ENCODE measurements at places on chromosomes 3 and 15.
A peak's percentile ranks its signal among the peaks of the same experiment; 100 is the strongest.

- peak; percentile 60 for DNase-seq
Observed at GRCh38 chr3:46930945-46931403, 45.6 kb downstream of the CCDC12 start.

DNA sequence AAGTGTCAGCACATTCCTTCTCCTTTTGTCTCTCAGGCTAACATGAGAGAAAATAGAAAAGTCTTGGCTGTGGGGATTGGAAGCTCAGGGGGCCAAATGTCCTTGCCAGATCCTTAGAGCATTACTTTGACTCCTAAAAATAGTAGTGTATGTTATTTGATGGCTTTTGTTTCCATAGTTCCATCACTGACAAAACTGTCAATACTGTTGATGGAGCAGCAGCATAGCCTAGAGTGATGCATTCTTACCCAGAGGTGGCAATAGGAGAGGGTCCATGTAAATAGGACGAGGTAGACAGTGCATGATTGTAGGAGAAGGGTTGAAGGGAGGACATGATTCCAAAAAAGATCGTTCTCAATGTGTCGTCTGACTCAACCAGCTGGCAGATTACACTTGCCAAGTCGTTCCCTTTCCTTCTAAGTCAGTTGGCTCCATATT, 282.7 kb upstream of the TPRG1 start:
- peak; percentile 38 for DNase-seq

DNA sequence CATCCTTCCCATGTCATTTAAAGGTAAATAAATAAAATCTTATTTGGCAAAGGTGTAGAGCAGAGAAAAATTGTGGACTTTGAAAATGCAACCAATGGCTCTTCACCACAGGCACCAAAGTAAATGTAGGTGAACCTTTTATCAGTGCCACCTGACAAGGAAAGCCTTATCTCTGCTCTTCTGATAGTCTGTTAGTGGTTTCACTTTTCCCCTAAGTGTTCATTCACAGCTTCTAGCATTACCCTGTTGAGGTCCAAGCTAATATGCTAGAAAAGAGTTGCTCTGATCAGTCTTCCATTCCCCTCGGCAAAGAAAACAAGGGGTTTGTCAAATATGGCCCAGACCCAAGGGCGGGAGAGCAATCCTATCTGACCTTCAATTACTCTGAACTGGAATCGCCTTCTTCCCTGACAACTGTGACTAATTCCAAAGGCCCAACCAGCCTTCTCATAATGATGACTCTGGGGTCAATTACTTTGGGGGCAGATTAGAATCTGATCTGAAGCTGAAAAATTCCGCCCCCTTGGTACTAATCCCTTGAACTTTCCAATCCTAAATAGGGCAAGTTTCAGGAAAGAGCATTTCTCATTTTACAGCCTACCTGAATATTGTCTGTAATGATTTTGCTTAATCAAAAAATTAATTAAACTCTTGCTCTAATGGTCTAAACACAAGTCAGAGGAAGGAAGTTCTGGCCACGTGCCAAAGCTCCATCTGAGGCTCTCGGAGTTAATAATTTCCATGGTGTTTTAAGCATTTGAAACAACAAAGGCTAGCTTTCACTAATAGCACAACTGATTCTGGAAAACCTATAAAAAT, 52.4 kb downstream of the SETMAR start:
- no peak for DNase-seq

DNA sequence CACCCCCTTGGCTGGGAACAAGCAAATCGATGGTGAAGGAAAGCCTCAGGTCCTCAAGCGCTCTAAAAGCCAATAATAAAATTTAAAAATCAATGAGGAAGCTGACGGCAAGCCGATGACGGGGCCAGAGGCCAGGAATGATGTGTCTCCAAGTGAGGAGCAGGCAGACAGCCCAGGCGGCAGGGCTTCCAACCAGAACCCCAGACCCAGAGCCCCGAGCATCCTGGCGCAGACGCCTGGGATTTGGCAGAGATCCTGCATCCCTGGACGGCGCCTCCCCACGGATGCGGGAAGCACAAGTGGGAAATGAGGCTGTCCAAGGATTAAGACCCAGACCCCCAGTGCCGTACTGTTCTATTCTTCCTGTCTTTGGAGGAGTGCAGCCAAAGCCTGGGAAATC, 123.0 kb upstream of the PROK2 start:
- DNase-seq: peak; percentile 57

DNA sequence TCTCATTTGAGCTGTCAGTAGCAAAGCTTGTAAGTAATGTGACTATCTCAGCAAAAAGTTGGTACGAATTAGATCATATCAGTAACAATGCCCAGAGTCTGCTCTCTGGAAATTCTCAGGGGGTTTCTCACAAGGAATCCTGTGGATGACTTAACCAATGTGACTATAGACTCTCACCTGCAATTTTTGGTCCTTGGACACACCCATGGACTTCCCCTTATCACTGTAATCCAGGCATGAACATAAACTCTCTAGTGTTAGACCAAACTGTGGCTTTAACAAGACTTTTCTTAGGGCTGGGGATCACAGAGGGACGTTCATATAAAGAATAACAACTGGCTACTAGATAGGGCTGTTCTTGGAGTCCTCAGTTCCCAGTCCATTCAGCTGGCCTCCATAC, 3.9 kb upstream of the ZNF80 start:
- DNase-seq: no peak

DNA sequence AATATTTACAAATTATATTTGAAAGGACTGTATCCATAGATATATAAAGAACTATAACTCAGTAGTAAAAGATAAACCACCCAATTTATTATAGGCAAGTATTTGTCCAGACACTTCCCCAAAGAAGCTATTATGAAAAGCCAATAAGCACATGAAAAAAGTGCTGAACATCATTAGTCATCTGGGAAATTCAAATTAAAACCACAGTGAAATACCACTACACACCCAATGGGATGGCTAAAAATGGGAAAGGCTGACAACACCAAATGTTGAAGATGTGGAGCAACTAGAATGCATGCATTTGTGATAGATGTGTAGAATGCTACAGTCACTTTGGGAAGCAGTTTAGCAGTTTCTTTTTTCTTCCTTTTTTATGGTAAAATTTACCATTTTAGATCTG, 147.0 kb downstream of the PDE8A start:
- no peak for DNase-seq

GRCh38 chr3:170355738-170356595, 1.5 kb upstream of the SKIL start:
- DNase-seq: no peak

- no peak for DNase-seq
Observed at GRCh38 chr3:2897821-2898220, 212.4 kb downstream of the IL5RA start.

GRCh38 chr15:85489773-85490493, 109.5 kb downstream of the AKAP13 start:
- DNase-seq: no peak

- no peak for DNase-seq
Observed at GRCh38 chr3:71589132-71589531, 5.6 kb upstream of the FOXP1 start.

DNA sequence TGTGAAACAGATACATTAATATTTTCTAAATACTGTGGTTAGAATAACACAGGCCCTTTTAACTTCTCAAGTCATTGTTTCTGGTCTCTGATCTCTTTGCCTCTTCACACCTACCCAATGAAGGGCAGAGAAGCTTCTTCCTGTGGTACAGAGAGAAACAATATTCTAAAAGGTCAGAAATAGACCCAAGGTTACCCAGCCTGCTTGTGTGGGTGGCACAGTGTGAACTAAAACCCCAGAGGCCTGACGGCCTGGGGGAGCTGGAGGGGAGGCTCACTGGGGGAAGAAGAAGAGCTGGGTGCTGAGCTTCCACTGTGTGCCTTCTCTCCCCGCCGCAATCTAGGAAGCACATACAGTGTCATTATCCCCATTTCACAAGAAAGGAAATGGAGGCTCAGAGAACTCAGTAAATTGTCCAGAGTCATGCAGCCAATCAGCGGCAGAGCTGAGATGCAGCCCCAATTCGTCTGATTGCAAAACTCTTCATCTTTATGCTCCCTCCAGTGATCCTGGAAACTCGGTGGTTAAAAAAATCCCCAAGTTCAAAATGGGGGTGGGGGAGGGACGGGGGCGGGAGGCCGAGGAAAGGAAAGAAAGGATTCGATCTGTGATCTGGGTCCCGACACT, 64.1 kb upstream of the HEG1 start:
- DNase-seq: no peak

DNA sequence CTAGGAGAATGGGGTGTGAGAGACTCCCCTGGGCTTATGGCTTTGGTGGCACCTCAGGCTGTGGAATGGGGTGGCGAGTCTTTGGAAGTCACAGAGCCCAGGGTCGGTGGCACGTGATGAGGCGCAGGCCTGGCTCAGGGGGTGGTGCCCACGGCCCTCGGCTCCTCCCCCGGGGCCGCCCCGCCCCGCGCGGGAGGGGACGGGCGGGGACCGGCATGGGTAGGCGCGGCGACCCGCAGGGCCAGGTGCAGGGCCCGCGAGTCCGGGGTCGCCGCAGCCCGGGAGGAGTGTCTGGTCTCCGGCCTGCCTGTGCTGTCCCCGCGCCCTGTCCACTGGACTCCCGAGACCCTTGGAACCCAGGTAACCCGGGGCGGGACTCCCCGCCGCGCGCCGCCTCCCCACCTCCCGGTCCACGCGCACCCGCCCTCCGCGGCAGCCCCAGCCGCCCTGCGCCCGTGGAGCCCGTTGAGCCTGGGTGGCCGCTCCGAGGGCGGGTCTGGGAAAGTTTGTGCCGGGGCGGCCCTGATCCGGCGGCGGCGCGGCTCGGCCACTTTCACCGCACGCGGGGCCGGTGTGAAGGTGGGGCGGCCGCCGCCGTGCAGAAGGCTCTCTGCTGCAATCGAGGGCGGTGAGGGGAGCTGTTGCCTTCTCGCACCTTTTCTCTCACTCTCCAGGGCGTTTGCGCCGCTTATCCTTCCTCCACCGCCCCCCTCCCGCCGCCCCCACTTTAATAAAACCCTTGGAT, at the start of gene PAQR5:
Gene PAQR5 (plus strand): TSS at position 216 of the 745 bp plus-strand sequence. CDS start 61,169 bp downstream, outside the sequence.
- peak; percentile 66 for DNase-seq

- no peak for DNase-seq
Observed at GRCh38 chr3:111769992-111770352, 89.1 kb upstream of the PHLDB2 start.

- DNase-seq: no peak
Observed at GRCh38 chr3:183491109-183491922, 62.9 kb upstream of the MCF2L2 start.

- DNase-seq: no peak
Observed at GRCh38 chr15:59327942-59328341, 44.7 kb downstream of the MYO1E start.

DNA sequence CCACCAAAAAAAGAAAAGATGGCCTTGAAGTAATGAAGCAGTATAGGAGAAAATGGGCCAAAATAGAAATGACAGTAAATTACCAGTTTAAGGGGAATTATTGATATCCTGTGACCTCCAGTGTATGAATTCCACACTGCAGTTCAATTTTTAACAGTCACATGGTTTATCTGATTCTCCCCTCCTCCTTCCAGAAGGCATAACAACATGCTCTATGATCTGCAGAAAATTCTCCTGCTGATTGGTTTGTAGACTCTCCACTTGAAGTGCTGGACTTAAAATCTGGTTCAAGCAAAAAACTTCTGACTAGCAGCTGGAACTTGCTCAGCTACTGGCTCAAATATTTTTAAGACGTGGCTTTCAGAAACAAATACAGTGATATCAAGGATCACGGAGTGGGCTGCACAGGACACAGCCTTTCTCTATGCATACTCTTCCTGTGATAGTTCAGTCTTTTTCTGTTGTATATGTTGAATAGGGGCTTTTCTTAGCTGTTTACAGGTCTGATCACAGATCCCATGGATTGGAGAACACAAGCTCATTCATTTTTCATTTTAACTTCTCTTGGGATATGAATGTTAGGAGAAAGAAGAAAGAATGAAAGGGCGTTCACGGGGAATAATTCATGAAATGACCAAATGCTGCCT, 211.5 kb downstream of the LSAMP start:
- DNase-seq: no peak

DNA sequence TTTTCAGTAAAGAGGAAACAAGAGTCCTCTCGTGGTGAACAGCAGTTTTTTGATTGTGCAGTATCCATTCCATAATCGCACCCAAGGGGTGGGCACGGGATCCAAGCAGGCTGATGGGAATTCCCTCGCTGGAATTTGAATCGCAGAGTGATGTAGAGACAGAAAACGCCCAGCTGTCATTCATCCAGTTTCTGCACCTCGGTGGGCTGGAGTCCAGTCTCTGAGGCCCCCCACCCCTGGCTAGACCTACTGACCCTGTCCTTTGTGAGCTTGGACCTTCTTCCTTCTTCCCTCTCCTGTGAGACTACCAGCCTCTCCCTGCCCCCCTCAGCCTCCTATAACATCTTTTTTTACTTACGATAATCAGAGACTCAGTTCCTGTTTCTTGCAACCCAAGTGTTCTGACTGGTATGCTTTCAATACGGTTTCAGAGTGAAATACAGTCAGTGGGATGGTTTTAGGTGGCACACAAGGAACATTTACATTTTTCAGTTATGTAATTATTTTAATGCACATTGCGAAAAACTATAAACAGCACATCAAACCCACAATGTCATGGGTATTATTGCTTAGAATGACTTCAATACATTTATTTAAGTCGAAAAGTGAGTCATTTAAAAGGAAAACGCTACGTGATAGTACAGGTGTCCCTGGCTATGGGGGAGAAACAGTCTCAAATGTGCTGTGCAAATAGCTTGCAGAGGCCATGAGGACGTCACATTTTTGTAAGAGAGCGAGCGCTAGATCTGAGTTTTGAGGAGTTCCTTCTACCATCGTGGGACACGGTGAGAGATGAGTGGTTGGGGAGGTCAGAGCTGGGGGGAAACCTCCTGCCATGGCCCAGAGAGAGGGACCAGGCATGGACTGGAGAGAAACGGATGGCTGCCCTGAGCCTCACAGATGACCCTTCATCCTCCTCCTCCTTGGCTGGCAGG, 37.5 kb upstream of the CHST2 start:
- no peak for DNase-seq

GRCh38 chr15:78810362-78811123, 721 bp downstream of the ADAMTS7 start:
- DNase-seq: no peak

GRCh38 chr3:52890735-52891134, 6.6 kb downstream of the STIMATE start:
- DNase-seq: no peak

- peak; percentile 21 for DNase-seq
Observed at GRCh38 chr15:50911621-50912020, 3.1 kb downstream of the AP4E1 start.

- peak; percentile 57 for DNase-seq
Observed at GRCh38 chr3:125061170-125061569, 5.4 kb upstream of the HEG1 start.

DNA sequence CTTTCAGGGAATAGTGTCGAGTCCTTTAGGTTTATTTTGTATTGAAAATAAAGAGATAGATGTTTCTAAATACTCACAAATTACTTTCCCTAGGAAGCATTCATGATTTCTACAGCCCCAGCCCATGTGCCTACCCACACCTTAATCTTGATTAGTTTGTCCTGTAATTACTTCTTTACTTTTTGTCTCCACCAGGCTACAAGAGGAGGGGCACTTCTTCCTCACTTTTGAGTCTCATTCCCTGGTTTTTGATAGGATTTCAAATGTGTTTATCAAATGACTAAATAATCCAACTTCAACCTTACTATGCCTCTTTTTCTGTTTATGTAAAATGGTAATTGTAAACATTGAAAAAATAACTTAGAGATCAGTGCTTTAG, 1.8 kb downstream of the PXK start:
- DNase-seq: no peak

- no peak for DNase-seq
Observed at GRCh38 chr3:90221900-90222299, 1114.5 kb downstream of the EPHA3 start.
